ENCODE measurements at places on chromosomes 11 and 22. TPM values are rescaled to one million over a fixed set of nuclear protein-coding genes. Genes with fewer than 3 reads are reported as not detected.

GRCh38 chr11:86737737-86738136 is 62.6 kb upstream of the PRSS23 start:
- DNase-seq: no peak

DNA sequence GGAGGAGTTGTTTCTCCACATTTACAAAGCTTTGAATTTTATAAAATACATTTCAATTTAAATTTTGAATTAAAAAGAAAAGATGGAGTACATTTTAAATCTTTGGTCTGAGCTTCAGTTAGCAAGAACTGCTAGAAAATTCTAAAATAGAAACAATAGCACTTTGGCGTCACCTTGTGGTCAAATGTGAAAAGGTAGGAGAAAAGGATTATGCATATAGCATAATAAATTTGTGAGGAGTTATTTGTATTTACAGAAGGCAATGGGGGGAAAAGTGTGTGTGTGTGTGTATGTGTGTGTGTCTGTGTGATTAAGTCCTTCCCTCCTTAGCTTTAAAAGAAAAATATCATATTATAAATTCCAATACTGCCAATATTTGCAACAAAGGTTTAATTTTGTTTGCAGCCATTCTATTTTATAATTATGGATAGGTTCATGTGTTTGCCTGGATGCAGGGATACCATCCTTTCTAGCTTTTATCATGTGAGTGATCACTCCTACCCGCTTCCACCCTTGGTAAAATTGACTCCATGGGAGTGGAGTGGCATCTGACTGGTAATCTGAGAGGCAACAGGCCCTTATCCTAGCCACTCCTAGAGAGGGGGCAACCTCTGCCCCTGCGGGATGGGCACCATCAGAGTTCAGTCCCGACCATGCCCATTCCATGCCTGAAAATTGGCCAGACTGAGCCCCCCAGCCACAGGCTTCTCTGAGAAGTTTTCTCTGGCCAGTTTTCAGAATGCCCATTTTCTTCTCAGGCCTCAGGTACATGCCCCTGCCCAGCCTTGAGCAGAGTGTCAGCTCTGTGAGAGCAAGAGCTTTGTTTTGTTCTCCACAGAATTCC is 13.6 kb upstream of the LGR4 start:
- no peak for DNase-seq

- DNase-seq: no peak
Measured at GRCh38 chr11:125948278-125949051, 2.6 kb downstream of the VSIG10L2 start.

DNA sequence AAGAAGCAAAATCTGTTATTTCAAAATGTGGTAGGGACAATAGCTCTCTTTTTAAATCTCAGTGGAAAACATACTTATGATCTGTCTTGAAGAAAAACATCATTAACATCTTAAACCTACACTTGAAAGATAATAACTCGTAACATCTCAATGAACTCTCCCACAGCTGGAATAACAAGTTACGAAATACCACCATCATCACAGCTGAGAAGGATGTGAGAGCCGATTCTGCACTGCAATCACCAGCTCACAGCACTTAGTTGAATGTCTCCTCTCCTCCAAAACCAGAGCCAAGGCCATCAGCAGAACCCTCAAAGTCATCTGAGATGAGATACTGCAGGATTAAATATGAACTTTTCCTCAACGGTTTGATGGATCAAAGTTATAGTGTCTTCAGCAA is 124.3 kb downstream of the ARHGAP20 start:
- DNase-seq: no peak

- DNase-seq: no peak
Measured at GRCh38 chr11:13043912-13044628, 35.0 kb downstream of the RASSF10 start.

DNA sequence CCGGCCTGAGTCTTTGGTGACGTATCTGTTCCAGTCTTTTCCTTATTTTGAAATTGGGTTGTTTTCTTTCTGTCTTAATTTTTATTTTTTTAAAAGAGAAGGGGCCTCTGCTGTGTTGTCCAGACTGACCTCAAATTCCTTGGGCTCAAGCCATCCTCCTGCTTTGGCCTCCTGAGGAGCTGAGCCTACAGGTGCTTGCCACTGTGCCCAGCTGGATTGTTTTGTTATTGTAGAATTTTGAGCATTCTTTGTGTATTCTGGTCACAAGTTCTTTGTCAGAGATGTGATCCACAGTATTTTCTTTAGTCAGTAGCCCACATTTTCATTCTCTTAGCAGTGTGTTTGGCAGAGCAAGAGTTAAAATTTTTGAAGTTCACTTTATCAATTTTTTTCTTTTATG is 100.1 kb downstream of the ATXN10 start:
- no peak for DNase-seq

DNA sequence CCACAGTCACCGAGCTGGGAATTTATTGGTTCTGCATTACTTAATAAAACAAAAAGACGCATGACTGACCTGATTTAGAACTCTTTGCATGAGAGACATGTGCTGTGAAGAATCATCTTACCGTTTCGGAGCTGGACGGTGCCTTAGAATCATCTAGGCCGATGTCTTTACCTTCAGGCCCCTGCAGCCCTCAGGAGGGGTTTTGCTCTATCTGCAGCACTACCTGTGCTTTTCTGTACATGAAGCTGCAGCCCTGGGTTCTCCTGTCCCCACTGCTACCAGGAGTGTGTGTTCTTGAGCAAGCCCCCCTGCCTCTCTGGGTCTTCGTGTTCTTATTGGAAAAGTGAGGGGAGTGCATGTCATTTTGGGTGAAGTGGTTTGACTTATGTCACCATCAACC is 94.0 kb upstream of the OR4B1 start:
- DNase-seq: no peak

DNA sequence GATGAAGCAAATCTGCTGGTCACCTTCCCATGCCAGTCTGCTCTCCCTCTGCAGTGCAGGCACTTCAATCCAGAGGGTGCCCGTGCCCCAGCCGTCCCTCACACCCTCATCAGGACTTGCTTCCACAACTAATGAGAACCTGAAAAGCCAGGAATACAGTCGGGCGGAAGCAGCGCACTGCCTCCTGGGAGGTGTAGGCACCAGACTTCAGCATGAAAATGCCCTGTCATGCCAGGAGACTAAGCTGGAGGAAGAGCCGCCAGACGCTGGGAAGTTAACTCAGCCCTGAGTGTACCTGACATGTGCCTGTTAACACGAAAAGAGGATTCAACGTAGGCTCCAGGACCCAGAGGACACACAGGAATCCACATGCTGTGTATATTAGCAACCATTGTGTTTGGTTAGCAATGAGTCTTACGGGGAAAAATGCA is 40.1 kb upstream of the FLI1 start:
- DNase-seq: no peak

- no peak for DNase-seq
Measured at GRCh38 chr11:76327202-76327601, 53.7 kb downstream of the THAP12 start.

The GP1BB gene
- 5.9 TPM for polyA plus RNA-seq

The AIFM3 gene
- polyA plus RNA-seq: 1.1 TPM

The SULT4A1 gene
- polyA plus RNA-seq: 3.4 TPM

Data from right renal pelvis (tissue), 4 donors.